Stimulated activated CD8-positive, alpha-beta memory T cell treated with anti-CD3 and anti-CD28 coated beads, Interleukin-7, amount 100 ng/mL, for 24 hours (primary cell): ENCODE measurements at places on chromosomes 3 and 15.

GRCh38 chr15:56931639-56932508 lies 13.4 kb downstream of the TCF12 start:
- DNase-seq, result no peak

GRCh38 chr3:46228260-46229242 lies 13.7 kb upstream of the CCR3 start:
- DNase-seq, result no peak

GRCh38 chr3:150030841-150031240 lies 60.1 kb upstream of the PFN2 start:
- DNase-seq, result no peak

- no peak for DNase-seq
These were observed 172.1 kb downstream of the POLR2M start for GRCh38 chr15:57878573-57878972.

DNA sequence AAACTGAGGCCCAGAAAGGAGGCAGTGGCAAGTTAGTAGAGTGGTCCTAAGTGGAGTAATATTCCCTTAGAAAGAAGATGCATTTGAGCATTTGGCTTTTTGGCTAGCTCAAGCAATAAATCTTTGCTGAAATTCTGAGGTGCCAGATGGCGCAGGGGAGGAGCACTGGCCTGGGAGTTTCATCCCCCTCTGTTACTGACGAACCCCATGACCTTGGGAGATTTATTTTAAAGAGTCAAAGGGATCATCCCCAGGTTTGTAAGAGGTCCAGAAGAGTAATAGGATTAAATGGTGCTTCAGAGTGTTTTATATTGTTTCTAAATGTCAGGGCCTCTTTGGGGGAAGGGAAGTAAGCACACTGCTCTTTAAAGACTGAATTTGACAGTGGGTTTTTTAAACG lies 85.1 kb upstream of the PIAS1 start:
- DNase-seq, result no peak

- no peak for DNase-seq
These were observed 208.7 kb downstream of the MECOM start for GRCh38 chr3:169454823-169455222.

DNA sequence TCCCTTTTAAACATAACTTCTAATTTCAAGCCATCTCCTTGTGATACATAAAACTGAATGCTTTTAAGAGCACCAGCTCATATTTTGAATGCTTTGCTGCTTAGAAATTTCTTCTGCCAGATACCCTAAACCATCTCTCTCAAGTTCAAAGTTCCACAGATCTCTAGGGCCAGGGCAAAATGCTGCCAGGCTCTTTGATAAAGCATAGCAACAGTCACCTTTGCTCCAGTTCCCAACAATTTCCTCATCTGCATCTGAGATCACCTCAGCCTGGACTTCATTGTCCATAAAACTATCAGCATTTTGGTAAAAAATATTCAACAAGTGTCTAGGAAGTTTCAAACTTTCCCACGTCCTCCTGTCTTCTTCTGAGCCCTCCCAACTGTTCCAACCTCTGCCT lies 17.5 kb downstream of the OSTN start:
- no peak for DNase-seq

GRCh38 chr3:140276703-140277102 lies 341.7 kb downstream of the CLSTN2 start:
- no peak for DNase-seq

DNA sequence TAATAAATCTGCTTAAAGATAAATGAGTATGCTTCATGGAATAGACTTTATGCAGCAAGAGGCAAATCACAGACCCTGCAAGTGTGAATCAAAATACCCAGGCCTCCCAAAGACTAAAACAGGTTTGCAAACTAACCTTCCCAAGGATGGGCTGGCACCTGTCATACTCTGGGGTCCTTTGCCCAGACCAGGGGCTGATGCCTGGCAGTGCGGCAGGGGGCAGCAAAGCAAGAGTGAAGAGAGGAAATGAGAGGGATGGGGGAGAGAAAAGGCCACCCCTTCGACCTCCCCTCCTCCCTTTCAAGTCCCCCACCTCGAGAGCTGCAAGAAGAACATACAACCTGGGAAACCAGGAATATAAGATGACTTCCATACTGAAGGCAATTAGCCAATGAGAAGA lies 31.8 kb downstream of the XXYLT1 start:
- no peak for DNase-seq

DNA sequence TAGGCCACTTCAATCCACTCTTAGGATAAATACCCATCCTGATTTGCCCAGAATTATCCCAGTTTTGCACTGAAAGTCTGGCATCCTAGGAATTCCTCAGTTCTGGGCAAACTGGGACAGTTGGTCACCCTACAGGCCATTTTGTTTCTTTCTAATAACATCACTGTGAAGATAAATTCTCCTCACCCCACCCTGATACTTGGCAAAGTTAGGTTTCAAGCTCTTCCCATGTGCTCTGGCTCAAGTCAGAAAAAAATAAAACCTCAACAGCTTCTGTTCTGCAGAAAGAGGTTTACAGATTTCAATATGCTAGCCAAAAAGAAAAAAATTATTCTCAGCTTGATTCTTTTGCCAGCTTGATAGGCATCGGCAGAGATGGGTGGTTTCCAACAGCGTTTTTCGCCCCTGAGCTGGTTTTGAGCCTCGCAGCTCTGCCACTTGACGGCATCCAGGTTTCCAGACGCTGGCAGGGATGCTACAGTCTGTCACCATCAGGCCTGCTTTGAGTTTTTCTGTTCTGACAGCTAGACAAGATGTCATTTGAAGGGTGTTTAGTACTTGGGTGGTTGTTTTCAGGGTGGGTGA lies 171.4 kb downstream of the SSR3 start:
- DNase-seq, result no peak

GRCh38 chr3:112375117-112375516 lies 42.2 kb downstream of the CD200 start:
- no peak for DNase-seq

- DNase-seq, result no peak
These were observed 476.9 kb upstream of the PROK2 start for GRCh38 chr3:72261566-72262564.

- DNase-seq, result no peak
These were observed 34.1 kb downstream of the ZNF710 start for GRCh38 chr15:90035095-90035839.

DNA sequence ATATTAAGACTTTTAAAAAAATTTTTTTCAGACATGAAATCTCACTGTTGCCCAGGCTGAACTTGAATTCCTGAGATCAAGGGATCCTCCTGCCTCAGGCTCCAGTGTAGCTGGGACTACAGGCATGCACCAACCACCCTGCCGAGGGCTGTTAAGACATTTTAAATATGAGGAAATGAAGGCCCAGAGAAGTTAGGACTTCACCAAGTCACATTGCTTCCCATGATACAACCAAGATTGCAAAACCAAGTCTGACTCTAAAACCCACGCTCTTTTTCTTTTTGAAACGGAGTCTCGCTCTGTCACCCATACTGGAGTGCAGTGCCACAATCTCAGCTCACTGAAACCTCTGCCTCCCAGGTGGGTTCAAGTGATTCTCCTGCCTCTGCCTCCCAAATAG lies 28.0 kb downstream of the PTPN9 start:
- DNase-seq, result no peak

GRCh38 chr3:146035366-146035765 lies 125.6 kb downstream of the PLOD2 start:
- DNase-seq, result no peak

DNA sequence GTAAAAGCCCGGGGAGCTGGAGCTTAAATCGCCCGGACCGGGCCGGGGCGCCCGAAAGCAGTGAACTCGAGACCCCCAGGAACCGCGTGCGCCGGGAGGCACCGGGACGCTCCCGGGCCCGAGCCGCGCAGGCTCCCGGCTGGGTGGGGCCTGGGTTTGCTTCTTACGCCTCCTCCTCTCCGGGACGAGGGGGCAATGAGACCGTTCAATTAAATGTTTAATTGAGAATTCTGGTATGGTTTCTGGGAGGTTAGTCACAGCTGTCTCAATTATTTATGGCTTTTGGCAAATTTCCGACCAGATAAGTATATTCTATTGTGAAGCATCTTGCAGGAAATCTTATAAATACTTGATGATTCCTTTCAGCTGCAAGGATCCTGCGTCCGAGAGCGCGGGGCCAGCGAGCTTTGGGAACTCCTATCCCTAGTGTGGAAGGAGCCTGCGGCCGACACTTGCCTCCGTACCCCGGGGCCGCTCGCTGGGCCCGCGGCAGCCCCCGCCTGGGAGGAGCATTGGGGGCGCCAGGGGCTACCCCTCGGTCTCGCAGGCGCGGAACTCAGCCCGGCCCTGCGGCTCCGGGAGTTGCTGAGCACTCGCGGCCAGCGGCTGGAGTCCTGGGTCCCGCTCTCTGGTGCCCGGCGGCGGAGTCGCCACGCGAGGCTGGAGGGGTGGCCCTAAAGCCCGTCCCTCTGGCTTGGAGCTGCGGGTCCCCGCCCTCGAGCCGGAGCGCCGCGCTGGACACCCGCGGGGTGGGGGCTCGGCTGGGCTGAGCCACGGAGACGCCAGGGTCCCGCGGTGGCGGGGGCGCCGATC lies 10.3 kb downstream of the ISL2 start:
- DNase-seq, result no peak

DNA sequence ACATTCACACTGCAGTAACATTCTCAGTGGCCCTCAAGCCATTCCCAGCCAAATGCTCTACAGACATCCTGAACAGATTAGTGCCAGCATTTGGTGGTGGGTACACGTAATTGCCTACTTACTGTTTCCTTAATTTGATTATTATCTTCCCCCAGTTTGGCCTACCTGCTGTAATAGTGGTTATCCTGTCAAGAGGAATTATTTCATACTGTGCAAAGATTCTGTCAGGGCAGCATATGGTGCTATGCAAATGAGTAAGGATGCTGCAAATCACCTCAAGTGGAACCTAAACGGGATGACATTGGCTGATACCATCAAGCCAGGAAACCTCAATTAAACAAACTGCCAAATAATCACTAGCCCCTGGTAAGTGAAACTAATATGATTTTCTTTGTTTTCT lies 88.7 kb downstream of the SEMA6D start:
- DNase-seq, result no peak

GRCh38 chr15:40450047-40450446 lies 9.3 kb downstream of the BAHD1 start:
- DNase-seq, result no peak

DNA sequence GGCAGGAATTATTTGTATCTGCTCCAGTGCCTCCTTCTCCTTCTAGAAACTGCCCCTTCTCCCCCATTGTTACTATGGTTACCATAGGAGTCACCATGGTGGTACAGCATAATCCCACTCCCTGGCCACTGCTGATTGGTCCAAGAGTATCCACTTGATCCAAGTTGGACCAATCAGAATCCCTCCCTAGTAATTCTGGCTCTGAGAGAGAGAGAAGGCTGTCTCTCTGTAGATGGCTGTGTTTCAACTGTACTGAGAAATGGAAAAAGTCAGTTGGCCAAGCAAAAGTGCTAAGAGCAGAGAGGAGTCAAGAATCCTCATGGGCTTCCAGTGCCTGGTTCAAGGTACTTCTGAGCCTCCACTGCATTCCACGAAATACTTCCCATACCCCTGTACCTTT lies 120.6 kb upstream of the SPATA12 start:
- no peak for DNase-seq

DNA sequence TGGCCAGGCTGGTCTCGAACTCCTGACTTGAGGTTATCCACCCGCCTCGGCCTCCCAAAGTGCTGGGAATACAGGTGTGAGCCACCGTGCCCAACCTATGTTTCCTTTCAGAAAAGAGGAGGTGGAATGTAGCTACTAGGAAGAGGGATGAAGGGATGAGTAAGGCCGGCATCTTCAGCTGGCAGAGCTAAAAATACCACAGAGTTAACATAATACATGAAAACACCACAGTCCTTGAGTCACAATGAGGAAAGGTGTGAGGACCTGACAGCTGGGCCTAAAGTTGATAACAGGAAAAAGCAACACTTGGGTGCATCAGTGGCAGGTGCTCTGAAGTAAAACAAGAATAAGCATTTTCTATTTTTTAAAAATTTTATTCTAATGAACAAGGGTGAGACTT lies 392.2 kb downstream of the DIPK2A start:
- no peak for DNase-seq

DNA sequence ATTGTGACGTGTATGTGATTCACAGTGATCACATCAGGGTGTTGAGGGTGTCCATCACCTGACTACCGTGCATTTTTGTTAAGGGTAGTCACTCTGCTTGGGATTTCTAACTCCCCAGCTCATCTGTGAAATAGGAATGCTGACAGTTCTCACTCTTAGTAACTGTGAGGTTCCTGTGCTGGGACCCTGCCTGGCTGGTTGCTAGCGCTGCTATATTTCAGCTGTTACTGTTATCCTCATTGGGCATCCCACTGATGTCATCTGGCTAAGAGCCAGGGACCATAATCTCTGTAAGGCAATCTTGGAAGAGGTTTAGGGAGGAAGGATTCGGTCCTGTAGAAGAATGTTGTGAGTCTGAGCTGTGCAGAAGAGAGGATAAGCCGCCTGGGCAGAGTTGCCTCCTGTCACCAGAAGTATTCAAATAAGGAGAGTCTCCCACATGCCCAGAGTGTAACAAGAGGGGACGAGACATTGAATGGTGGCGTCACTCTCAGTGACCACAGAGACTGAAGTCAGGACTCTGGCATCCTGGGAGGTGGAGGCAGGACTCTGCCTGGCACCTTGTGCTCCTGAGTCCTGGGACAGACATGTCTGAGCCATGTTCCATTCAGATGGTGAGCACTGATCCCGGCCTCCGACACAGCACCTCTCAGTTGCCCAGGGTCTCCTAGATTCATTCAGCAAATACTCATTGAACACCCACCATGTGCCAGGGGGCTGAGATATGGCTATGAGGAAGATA lies 52.2 kb downstream of the FBLN2 start:
- DNase-seq, result no peak
